ENCODE measurements at places on chromosomes 3 and 15.

DNA sequence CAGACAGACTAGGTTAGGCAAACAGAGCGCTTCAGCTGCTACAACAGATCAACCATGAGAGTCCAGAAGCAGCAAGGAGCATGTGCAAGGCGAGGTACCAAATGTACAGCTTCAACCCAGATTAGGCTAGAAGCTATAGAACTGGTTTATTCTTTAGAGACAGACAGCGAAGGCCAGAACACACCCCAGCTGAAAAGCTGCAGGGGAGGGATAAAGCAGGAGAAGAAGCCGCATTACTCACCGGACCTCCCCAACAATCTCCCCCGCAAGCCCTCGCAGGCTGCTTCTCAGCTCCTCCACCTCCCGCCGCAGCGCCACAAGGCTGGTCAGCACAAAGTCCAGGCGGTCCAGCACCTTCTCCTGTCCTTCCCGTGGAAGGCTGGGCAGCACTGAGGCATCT, 3.3 kb downstream of the RMDN3 start:
- no peak for DNase-seq

DNA sequence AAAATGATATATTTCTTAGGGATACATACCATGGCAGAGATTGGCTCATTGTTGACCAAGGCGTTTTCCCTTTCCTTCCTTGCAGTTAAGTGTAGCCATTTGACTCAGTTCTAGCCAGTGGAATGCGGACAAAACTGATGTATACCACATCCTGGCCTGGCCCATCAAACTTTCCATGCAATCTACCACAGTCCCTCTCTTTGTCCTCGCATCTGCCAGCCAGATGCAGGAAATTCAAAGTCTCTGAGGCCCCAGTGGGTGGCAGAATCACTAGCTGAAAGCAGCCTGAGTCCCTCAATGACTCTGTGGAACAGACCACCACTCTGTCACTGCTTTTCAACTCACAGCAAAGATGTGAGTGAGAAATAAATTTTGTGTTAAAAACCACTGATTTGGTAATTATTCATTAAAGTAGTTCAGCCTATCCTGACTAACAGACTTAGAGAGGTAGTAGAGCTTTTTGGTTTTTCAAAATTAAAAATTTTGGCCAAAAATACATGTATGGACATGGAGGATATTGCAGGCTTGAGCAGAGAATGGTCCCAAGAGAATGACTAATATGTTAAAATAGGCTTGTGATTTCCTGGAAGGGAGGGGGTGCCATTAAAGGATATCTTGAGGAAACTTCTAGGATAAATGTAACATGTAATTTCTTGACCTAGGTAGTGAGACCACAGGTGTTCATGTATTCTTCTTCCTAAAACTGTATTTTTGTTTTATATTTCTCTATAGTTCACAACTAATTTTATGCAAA, 10.9 kb downstream of the LRRFIP2 start:
- no peak for DNase-seq

DNA sequence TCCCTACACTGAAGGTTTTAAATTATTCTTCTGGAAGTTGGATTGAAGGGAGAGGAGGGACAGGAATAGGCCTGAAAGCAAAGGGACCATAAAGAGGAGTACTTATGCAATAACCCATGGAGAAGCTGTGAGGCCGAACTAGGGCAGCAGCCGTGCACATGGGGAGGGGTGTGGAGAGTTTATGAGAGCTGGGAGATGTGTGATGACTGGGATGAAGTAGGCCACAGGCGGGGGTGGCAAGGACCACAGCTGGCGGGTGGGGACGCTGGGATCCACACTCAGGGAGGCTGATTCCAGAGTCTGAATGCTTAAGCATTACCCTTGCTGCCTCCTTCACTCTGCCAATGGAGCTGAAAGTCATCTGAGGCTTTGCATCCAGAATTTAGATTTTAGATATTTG, 123.8 kb downstream of the ARNT2 start:
- DNase-seq = no peak

GRCh38 chr15:65275104-65275727, 11.5 kb downstream of the PARP16 start:
- no peak for DNase-seq

DNA sequence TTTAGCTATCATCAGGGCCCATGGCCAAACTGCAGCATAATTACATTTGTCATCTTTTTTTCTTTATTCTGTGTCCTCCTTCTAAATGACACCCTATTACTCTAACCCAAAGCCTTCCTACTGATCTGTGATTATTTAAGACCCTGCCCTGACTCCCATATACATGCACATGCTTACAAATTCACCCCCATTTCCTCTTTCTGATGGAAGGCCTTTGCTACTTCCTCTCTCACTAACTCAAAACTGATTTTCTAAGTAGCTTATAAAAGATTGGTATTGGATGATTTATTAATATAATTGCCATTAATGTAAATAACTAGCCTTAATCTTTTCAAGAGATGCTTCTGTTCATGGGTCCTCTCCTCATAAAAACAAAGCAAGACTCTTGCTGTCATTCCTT, 179.2 kb downstream of the EDEM1 start:
- no peak for DNase-seq

DNA sequence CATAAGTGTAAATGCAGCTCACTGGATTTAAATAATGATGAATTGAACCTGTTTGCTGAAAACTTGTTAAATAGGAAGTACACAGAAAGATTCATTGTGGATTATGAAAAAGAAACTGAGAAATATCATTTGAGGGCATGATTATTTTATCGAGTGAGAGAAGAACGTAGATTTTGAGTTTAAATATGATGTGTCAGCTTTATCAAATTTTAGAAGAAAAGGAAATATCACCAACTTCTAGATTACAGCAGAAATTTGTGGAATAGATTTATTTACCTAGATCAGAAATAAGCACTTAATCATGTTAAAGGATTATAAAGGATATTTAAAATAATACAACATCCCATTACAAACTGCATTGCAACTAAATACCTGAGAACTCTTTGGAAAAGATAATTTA, 315.5 kb downstream of the ZPLD1 start:
- no peak for DNase-seq

GRCh38 chr15:48494631-48495030, 150.9 kb downstream of the FBN1 start:
- no peak for DNase-seq

GRCh38 chr15:48407646-48408045, 76.4 kb downstream of the DUT start:
- no peak for DNase-seq
